Sigmoid colon (tissue), 7 donors: ENCODE measurements at places on chromosomes 12 and 14. TPM values are rescaled to one million over a fixed set of nuclear protein-coding genes. Genes with fewer than 3 reads are reported as not detected.
A peak's percentile ranks its signal among the peaks of the same experiment; 100 is the strongest.

- H3K27me3 ChIP-seq: no peaks in the 10 kb centered on the region
- H3K27ac ChIP-seq: no peak overlapping the region
- no peaks in the 10 kb centered on the region for H3K4me1 ChIP-seq
- no peaks in the 10 kb centered on the region for H3K36me3 ChIP-seq
Measured at GRCh38 chr12:9758119-9758518, 2.6 kb downstream of the CD69 start.

FGF23 gene
- not detected for total RNA-seq

LEMD3 gene
- total RNA-seq: 32.7 TPM

CISTR gene
- not detected for total RNA-seq

DNA sequence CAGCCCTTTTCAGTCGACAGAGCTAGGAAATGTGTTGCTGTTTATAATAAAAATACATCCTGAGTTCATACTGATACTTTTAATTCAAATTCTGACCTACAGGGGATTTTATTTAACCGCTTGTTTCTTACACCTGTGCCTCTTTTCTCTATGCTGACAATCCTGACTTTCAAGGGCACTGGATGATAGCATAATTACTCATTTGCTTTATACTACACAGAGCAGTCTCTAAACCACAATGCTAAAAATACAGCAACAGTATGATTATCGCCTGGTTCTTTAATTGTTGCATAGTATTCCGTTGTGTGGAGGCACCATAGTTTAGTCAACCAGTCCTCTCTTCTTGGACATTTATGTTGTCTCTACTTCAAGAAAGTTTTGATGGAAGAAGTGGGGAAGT is 372.9 kb downstream of the DPF3 start:
- H3K4me1 ChIP-seq: peaks cover 3% of the 10 kb centered on the region
- H3K36me3 ChIP-seq: no peaks in the 10 kb centered on the region
- no peaks in the 10 kb centered on the region for H3K27me3 ChIP-seq

DNA sequence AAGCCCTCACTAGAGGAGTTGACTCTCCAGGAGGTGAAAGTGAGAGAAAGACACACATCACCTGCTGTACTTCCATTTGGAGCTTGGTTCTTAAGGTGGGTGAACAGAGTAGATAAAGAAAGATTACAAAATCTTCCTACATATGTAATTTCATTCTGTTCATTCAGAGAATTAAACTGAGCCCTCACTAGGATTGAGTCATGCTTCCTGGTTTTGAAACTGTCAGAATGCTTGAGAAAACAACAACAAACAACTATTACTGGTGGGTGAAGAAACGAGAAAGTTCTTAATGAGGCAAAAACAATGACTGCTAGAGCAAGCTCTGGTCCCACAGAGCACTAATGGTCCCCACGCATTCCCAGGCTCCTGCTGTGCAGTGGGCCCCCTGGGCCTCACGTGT is 841.7 kb downstream of the VRK1 start:
- DNase-seq: no peak
- H3K36me3 ChIP-seq: no peaks in the 10 kb centered on the region
- no peak overlapping the region for H3K27ac ChIP-seq
- H3K27me3 ChIP-seq: no peaks in the 10 kb centered on the region

DNA sequence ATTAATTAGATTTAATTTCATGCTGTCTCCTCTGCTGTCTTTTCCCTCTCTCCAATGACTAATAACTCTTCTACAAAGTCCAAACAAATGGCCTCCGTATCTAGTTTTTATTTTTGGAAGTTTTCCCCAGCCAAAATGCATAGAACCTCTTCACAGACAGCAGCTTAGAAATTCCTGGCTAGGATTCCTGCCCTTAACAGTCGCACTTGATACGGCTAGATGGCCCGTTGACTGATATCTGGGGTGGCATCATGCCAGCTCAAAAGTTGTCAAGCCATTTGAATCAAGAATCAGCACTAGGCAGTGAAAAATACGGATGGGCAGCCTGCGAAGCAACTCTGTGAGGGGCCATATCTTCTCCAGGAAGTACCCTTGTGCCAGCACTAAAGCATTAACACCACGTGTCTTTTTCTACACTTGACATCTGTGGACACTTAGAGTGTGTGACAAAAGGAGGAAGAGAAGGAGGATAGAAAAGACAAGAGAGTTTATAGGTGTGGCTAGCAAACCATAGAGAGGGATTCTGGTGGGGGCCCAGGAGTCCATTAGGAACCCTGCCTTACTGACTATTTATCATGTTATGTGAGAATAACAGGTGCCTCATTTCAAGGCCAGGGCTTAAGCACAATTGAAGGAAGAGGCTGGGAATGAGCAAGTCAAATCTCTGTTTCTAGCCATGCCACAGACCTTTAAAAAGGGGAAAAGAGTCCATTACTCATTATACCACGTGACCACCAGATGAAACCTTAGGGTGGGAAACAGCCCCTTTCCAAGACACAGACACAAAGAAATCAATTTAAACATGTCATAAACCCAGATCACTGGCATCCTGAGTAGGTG is 39.2 kb upstream of the KRR1 start:
- H3K4me3 ChIP-seq: no peak overlapping the region
- DNase-seq: no peak
- no peaks in the 10 kb centered on the region for H3K36me3 ChIP-seq
- H3K27ac ChIP-seq: no peak overlapping the region

DNA sequence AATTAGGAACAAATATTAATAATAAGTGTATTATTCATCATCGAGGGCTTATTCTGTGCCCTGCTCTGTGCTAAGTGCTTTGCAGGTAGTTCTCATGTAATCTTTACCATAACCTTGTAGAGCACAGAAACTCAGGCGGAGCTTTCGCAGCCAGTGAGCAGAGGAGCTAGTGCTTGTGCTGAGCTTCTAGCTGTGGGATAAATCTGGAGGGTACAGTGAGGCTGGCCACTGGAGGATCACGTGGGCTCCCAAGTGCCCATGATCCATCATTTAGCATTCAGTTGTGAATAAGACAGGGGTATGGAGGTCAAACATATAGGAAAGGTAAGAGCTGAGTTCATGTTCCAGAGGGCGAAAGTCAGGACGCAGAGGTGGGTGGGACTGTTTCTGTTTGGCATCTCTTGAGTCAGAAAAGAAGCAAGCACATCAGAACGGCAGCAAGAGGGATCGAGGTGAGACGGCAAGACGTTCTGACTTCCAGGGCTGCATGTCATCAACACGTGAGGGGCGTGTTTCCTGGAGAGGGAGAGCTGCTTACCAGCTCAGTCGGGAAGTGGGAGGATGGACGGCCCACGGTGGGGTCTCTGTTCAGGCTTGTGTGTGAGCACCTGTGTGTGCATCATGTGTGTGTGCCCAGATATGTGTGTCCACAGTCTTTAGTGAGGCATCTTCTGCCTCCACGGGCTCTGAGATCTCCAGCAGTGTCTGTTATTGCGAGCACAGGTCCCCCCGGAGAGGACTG is 16.8 kb upstream of the KRT80 start:
- no peaks in the 10 kb centered on the region for H3K36me3 ChIP-seq
- no peak overlapping the region for H3K4me3 ChIP-seq
- DNase-seq: peak; percentile 46
- H3K27me3 ChIP-seq: no peaks in the 10 kb centered on the region
- peaks cover 7% of the 10 kb centered on the region for H3K4me1 ChIP-seq
- H3K27ac ChIP-seq: no peak overlapping the region

CMTM5 gene
- total RNA-seq: 4.6 TPM

IRAK3 gene
- total RNA-seq: 9.4 TPM

GRCh38 chr12:27555361-27555760 is 31.4 kb downstream of the PPFIBP1 start:
- H3K4me3 ChIP-seq: peak overlapping the region; percentile 13
- H3K27me3 ChIP-seq: no peaks in the 10 kb centered on the region
- H3K27ac ChIP-seq: peak overlapping the region; percentile 74
- DNase-seq: no peak
- peaks cover 71% of the 10 kb centered on the region for H3K4me1 ChIP-seq

DNA sequence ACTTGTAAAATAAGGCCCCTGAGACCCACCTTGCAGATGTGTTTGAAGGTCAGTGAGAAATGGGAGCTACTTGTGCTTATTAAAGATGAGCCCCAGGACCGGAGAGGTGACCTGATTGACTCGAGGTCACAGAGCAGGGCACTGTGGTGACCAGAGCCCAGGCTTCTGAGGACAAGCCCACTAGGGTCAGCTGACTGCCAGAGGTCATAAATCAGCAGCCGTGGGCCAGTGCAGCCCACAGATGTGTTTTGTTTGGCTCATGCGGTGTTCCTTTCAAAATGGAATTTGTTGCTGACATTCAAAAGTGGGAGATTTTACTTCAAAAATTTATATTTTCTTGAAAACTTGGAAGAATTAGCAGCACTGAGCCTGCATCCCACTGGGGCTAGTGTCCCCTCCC is 24.5 kb downstream of the JDP2 start:
- peaks cover 86% of the 10 kb centered on the region for H3K4me1 ChIP-seq
- no peak for DNase-seq
- no peak overlapping the region for H3K4me3 ChIP-seq
- H3K36me3 ChIP-seq: no peaks in the 10 kb centered on the region
- no peaks in the 10 kb centered on the region for H3K27me3 ChIP-seq
- peak overlapping the region; percentile 74 for H3K27ac ChIP-seq

NGB gene
- 10.0 TPM for total RNA-seq
